ENCODE measurements at places on chromosomes 5 and 9. TPM values are rescaled to one million over a fixed set of nuclear protein-coding genes. Genes with fewer than 3 reads are reported as not detected.

DNA sequence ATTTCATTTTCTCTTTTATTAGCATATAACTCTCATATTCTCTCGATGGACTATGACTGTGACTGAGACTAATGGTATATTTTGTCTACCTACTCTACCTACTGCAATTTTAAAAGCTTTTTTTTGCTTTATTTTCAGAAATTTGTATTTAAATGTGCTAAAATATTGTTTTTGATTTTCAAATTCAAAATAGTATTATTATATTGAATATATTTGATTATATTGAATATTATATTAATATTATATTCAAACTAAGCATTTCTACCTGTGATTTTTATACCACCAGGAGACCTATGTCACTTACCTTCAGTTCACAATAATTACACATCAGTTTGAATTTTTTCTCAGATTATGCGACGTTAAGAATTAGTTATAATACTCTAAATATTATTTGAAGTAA, 700.5 kb upstream of the RGMB start:
- no peaks in the 10 kb centered on the region for H3K4me1 ChIP-seq
- no peak overlapping the region for H3K27ac ChIP-seq
- H3K4me3 ChIP-seq = no peak overlapping the region
- no peak for DNase-seq

The NHP2 gene
- polyA plus RNA-seq = 84.7 TPM

- no peaks in the 10 kb centered on the region for H3K36me3 ChIP-seq
- no peak for DNase-seq
- no peak overlapping the region for H3K27ac ChIP-seq
- H3K27me3 ChIP-seq = no peaks in the 10 kb centered on the region
- no peaks in the 10 kb centered on the region for H3K4me1 ChIP-seq
Measured at GRCh38 chr9:36893184-36893583, 140.9 kb downstream of the PAX5 start.

GRCh38 chr5:122164831-122165558, 35.6 kb downstream of the ZNF474 start:
- H3K36me3 ChIP-seq = no peaks in the 10 kb centered on the region
- H3K4me3 ChIP-seq = no peak overlapping the region
- no peak for DNase-seq
- H3K27me3 ChIP-seq = no peaks in the 10 kb centered on the region
- H3K27ac ChIP-seq = no peak overlapping the region

The VDAC1 gene
- polyA plus RNA-seq = 67.1 TPM
